ENCODE measurements at places on chromosomes 7 and 10. TPM values are rescaled to one million over a fixed set of nuclear protein-coding genes. Genes with fewer than 3 reads are reported as not detected.

- DNase-seq = no peak
Observed at GRCh38 chr7:22660293-22660692, 66.7 kb upstream of the IL6 start.

DNA sequence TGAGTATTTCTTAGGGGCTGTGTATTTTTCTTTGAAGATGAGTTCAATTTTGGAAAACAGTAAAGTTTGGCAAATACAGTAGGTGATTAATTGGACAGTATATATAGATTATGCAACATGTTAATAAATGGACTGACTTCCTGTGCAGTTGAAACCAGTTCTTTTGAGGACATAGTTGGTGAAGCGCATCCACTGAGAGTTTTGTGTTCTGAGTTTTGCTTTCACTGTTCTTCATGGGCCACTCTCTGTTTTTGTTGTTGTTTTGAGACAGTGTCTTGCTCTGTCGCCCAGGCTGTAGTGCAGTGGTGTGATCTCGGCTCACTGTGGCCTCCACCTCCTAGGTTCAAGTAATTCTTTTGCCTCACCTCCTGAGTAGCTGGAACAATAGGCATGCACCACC is 109.0 kb downstream of the SDHAF3 start:
- DNase-seq = no peak

- no peak for DNase-seq
Observed at GRCh38 chr10:22218448-22218847, 633 bp upstream of the EBLN1 start.

The NCF1 gene
- 1.8 TPM for total RNA-seq

The PNLIPRP2 gene
- 1.3 TPM for total RNA-seq
